ENCODE measurements at places on chromosomes 11 and 22.
A peak's percentile ranks its signal among the peaks of the same experiment; 100 is the strongest.

DNA sequence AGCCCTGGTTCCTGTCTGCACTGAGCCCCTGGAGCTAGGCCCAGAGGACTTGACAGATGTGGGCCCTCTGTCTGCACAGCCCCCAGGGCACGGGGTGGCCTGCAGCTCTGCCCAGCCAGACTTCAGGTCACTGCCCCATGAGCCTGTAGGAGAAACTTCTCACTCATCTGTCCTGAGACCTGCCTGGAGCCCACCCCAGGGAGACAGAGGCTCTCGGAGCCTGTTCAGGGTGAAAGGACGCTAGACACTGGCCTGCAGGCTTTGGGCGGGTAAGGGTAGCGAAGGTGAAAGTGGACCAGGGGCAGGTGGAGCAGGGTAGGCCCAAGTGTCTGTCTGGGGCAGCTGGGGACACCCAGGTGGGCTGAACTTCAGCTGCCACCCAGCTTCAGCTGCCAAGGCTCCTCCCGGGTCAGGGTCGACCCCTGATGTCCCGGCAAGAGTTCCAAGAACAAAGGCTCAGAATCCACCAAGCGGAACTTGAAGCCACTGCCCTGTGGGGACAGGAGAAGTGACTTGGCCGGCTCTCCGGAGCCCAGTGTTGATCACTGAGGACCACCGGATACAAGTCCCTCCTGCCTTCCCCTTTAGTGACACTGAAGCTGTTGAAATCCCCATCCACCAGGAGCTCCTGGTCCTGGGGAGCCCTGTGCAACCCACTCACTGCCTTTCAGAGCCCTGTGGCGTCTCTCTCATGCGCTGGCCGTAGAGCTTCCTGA, 90.3 kb downstream of the KCNQ1 start:
- DNase-seq = no peak

DNA sequence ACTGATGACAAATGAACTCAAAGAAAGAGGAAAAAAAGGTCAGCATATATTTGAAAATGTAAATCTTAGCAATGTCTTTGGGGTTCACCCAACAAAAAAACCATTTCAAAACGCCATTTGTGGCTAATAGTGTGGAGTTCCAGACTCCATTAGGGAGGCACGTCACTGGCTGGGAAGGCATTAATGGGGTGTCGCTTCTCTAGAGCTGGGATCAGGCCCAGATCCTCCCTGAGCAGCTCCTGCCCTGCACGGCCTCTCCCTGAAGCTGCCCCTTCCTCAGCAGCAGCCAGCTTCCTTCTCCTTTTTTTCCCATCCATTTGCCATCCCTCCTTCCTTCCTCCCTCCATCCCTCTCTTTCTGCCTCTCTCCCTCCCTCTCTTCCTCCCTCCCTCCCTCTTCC, 98.8 kb upstream of the LMO1 start:
- DNase-seq = no peak

DNA sequence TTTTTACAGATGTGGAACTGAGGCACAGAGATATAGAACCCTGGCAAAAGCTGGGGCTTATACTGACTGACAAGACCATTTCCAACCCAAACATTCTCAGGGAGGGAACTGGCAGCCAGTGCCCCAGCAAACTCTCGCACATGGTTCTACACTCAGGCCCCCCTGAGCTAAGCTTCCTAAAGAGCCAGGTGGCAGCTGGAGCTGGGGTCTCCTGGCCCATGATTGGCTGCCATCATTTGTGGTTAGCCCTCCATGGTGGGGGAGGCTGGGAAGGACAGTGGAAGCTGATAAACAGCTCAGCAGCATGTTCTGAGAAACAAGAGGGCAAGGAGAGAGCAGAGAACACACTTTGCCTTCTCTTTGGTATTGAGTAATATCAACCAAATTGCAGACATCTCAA, at the start of gene RAG1:
RAG1 (plus strand) TSS at position 314 of the 400 bp plus-strand sequence. CDS start 5,298 bp downstream, outside the sequence.
- no peak for DNase-seq

DNA sequence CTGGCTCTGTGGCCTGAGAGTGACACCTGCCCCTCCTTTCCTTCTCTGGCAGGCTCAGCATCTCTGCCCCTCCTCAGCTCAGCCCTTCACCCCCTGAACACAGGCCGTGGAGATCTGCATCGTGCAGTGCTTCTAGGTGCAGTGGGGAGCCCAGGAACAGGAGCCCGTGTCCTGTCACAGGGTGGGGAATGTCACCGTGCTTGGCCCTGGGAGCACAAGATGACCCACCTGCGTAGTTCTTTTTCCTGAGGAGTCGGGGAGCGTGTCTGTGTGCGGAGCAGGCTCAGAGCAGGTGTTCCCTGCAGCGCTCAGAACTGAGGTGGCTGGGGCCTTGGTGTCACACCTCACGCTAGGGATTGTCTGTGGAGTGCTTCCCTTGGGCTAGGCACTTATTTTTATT, 10.6 kb downstream of the TBC1D22A start:
- DNase-seq = no peak

DNA sequence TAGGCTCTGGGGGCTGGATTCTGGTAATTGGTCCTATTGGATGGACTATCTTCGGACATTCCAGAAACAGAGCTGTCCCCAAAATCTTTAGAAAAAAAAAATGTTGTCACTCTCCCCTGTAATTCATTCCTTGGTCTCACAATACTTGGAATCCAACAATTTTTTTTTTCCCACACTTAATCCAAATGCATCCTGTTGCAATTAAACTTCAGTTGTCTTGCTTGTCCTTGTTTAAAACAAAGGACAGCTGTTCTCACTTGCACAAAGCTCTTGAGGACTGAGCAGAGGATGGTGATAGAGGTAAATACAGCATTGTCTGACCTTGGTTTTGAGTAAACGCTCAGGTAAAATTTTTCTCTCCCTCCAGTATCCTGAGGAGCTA, 75.3 kb downstream of the SC5D start:
- no peak for DNase-seq

DNA sequence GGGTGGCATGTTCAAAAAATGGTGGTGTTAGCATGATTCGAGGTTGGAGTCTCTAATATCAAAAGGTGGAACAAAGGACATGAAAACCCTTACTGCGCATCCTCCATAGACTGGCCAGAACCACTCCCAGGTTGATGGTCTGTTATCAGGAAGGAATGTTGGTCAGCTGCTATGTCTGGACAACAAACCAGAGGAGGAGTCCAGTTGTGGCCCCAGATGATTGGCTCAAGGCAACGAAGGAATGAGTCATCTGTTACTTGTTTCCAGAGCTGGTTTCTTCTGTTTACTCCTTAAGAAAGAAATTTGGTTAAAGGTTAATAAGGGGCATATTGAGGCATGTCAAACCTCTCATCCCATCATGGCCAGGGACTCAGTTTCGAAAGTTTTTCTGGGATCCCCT, 56.8 kb upstream of the GRIA4 start:
- DNase-seq = no peak

DNA sequence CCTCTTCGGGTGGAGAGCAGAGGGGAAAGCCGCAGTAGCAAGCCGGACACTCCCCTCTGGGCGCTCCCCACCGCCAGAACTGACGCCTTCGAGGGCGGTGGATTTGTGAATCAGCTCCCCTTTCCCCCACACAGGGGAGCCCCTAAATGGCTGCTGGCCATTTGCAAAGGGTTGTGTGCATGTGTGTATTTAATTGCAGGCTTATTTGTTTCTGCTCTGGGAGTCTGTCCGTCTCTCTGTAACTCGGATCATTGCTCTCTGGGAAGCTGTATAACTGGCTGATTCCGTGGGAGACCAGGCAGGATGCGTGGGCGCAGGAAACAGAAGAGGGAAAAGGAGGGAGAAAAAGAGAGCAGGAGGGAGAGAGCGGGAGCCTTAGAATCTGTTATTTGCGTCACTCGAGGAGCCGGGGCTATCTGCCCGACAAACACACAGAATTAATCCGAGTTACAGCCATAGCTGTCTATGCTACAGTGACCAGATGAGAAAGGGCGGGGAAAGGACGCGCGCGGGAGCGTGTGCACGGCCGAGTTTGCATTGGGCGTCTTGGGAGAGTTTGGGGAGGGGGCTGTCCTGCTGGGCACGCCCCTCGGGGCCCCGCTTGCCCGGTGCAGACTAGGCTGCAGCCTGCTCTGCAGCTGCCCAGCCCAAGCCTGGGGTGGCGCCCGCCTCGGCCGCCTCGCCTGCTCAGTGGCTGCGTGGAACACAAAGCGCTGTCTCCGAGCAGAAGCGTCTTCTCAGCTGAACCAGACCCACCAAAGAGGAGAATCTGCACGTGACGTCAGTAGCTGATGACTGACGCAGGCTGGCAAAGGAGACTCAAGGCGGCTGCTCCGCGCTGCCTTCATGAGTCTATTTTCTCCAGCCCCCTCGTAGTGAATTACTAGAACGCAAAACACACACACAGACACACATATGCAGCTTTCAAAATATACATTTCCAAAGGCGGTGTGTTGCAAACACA, 105.3 kb upstream of the HSD17B12 start:
- DNase-seq = no peak

GRCh38 chr11:115384236-115384635, 120.0 kb downstream of the CADM1 start:
- no peak for DNase-seq

- no peak for DNase-seq
Observed at GRCh38 chr11:80726236-80726635, 1285.4 kb upstream of the TENM4 start.

- DNase-seq = peak; percentile 80
Observed at GRCh38 chr11:14643697-14644225, at the start of gene PDE3B. TSS of gene PDE3B (plus strand) at chr11:14643804. CDS start at chr11:14644076, 272 bp downstream.

DNA sequence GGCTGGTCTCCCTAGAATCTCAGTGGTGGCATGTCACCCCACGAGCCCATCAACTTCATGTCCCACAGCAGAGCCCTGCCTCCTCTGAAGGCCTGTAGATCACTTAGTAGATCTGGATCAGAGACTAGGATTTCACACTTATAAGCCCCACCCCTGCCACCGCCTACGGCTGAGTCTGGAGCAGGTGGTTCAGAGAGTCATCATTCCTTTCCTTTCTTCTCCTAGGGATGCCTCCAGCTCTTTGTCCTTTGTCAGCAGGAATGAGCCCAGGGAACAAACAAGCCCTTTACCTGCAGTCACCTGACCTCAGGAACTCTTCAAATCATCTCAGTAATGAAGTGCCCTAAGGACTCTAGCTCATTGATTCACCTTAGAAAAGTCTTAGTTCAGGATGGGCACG, 37.8 kb downstream of the SCGB1A1 start:
- DNase-seq = no peak

DNA sequence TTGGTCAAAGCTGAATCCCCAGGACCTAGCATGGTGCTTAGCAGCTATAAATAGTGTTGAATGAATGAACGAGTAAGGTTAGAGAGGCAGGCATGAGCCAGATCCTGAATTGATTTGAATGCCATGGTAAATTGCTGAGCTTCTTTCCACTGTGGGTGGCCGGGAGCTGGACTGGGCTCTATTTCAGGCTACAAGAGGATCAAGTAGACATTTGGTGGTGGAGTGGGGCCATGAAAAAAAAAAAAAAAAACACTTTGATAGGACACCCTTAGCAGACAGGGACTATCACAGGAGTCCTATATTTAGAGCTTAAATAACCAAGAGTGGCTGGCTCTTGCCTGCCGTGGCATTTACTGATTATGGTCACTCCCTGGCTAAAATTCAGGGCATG, 77.6 kb downstream of the MIAT start:
- no peak for DNase-seq

GRCh38 chr11:73239571-73240189, 21.6 kb downstream of the P2RY2 start:
- no peak for DNase-seq

- no peak for DNase-seq
Observed at GRCh38 chr11:70065318-70066135, 12.6 kb upstream of the ANO1 start.

DNA sequence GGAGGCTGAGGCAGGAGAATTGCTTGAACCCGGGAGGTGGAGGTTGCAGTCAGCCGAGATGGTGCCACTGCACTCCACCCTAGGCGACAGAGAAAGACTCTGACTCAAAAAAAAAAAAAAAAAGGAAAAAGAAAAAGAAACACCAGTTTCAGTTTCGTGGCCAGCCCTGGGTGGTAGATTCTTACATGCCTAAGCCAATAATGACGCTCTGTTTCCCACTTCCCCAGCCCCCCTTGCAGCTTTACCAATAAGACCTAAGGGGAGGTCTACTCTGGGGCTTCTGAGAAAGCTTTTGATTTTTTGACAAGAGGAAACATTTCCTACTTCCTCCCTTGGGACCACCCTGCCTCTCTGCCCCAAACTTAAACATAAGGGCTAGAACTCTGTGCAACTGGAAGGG, 30.0 kb upstream of the PTPRJ start:
- peak; percentile 30 for DNase-seq

- no peak for DNase-seq
Observed at GRCh38 chr11:11864332-11864731, 22.6 kb downstream of the USP47 start.

GRCh38 chr11:121656328-121657090, 203.7 kb upstream of the SORL1-AS1 start:
- DNase-seq = no peak

GRCh38 chr22:33492210-33492651, 428.0 kb downstream of the LARGE1 start:
- DNase-seq = no peak

GRCh38 chr11:123143921-123144320, 51.1 kb downstream of the CLMP start:
- DNase-seq = no peak

- no peak for DNase-seq
Observed at GRCh38 chr11:78802058-78802761, 227.5 kb upstream of the NARS2 start.

DNA sequence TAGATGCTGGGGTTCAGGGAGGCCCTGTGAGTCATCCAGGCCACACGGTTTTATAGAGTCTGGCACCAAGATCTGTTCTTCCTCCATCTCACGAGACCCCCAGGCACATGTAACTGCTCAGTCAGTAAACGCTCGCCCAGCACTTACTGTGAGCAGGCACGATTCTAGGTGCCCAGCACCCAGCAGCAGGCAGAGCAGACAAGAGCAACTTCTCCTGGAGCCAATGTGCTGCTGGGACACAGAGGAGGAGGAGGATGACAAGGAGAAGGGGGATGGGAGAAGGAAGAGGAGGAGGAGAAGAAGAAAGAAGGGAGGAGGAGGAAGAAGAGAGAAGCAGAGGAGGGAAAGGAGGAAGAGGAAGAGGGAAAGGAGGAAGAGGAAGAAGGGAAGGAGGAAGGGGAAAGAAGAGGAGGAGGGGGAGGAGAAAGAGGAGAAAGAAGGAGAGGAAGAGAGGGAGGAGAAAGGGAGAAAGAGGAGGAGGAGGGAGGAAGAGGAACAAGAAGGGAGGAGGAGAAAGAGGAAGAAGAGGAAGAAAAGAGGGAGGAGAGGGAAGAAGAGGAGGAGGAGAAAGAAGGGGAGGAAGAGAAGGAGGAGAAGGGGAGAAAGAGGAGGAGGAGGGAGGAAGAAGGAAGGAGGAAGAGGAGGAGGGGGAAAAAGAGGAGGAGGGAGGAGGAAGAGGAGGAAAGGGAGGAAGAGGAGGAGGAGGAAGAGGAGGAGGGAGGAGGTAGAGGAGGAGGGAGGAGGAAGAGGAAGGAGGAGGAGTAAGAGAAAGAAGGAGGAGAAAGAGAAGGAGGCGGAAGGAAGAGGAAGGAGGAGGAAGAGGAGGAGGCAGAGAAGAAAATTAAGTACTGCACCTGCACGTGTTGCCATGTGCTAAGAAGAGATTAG, 77.6 kb upstream of the RTL6 start:
- no peak for DNase-seq
